T47D (cell line): ENCODE measurements at places on chromosomes 6 and 20.

GRCh38 chr6:90068703-90069523 lies 174.6 kb downstream of the GJA10 start:
- no peak for DNase-seq

GRCh38 chr20:19688031-19688806 lies 69.8 kb upstream of the RIN2 start:
- DNase-seq, result peak; percentile 78

GRCh38 chr20:41571006-41571405 lies 47.2 kb downstream of the CHD6 start:
- DNase-seq, result no peak

DNA sequence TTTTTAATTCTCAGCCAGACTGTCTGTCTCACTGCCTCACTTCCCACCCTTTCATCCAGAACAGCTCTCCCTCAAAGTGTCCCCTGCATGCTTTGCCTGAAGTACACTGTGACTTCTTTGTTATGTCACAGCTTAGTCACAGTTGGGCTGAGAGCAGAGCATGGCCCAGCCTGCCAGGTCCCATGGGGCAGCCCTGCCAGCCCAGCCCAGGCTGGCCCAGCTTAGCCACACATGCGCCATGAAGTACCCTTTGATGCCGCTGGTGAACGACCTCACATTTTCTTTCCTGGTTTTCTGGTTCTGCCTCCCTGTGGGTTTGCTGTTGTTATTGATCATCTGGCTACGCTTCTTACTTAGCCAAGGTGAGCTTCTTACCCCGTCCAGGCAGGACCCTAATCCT lies at the start of gene ADIG:
Gene ADIG (plus strand): TSS at position 185 of the 400 bp plus-strand sequence. CDS start 54 bp downstream, at position 239.
- no peak for DNase-seq

DNA sequence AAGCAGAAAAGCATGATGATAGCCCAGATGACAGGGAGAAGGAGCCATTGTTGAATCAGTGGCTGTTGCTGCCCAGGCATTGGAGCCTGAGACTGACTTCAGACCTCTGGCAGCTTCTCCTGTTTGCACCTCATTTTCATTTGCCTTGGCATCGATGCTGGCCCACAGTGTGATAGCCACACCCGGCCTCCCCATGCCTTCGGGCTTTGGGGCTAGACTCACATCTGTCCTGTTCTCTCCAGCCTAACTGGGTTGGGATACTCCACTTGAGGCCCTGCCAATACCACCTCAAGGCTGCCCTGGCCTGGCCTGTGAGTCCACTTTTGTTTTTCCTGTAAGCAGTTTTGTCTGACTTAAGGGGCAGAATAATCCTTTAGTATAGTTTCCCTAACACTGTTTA lies 140.4 kb downstream of the UST start:
- no peak for DNase-seq

GRCh38 chr20:36277546-36277945 lies 28.6 kb upstream of the DLGAP4 start:
- DNase-seq, result no peak

- no peak for DNase-seq
These were observed 80.3 kb upstream of the STMND1 start for GRCh38 chr6:17021539-17021889.

GRCh38 chr6:31651602-31652191 lies 764 bp downstream of the BAG6 start:
- DNase-seq, result peak; percentile 81

- no peak for DNase-seq
These were observed 1.3 kb downstream of the DSTN start for GRCh38 chr20:17571153-17571527.

DNA sequence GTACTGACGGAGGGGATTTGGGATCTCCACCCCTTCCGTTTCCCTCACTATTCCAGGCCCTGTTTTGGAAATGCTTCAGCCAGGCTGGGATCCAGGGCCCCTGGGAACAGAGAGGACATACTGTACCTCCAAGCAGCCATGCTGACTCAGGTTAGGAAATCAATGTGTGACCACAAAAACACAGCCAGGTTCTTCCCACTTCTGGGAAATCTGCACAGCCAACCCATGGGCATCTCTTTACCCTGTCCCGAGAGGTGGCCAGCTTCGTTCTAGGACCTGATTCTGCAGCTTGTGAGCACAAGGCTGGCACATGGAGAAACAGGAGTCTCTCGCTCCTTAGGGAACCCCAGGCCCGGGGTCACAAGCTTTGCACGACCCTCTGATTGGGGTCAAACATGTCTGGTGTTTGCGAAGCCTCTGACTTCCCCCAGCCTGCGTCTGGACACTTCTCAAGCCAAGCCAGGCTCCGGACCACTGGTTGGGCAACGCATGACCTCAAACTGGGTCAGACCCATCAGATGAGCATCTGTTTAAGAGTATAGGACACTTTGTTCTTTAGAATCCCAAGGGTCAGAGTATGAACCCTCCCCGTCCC lies 8.3 kb upstream of the TTPAL start:
- no peak for DNase-seq

DNA sequence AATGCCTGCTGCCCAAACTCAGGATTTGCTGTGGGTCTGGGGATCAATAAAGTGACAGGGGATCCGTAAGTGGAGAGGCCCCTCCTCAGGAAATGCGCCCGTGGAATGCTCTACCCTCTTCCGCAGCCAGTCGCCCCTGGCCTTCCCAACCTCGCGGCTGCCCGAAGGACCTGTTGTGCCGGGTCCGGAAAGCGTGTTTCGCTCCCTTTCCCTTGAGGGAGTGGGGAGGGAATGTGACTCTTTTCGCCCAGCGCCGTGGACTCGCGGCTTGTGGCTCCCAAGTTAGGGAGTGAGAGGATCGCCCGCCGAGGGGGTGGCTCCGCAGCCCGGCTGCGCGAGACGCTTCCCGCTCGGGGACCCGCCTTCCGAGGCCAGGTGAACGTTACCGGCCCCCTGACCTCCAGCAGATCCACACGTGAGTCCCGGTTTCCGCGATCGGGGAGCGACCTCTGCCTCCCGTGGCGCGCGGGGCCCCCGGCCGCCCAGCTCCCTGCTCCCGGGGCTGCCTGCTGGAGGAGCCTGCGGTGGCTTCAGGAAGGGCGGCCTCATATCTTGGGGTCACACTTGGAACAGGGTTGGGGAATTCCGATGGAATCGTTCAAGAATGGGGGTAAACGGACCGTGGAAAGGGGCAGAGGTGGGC lies 666 bp downstream of the TPD52L1 start:
- peak; percentile 41 for DNase-seq

GRCh38 chr6:14775528-14775927 lies 470.3 kb upstream of the JARID2 start:
- DNase-seq, result no peak

- no peak for DNase-seq
These were observed 104.3 kb downstream of the TRERF1 start for GRCh38 chr6:42347456-42347855.

GRCh38 chr6:90160013-90160412 lies 136.6 kb downstream of the BACH2 start:
- DNase-seq, result no peak

GRCh38 chr6:51565472-51565871 lies 521.9 kb downstream of the PKHD1 start:
- DNase-seq, result no peak

GRCh38 chr20:33005132-33005566 lies 916 bp upstream of the SUN5 start:
- DNase-seq, result no peak

DNA sequence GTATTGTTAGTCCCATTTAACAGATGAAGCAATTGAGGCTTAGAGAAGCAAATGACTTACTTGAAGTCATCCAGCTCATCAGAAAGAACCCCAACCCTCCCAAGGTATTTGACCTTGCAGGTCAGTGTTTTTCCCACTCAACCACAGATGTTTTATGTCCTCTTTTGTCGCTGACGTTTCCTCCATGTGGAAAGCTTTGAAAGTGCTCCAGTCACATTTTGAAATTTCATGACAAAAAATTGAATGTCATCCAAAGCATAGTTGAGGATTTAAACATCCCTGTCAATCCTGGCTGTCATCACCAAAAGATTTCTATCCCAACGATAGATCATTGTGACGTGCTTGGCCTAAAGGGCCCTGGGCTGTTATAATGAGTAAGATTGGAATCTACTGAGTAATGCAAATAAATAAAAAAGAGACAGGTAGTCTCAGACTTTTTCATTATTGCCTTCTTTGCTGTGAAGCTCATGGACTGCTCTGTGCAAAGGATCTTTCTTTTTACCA lies 102.7 kb downstream of the TSHZ2 start:
- DNase-seq, result peak; percentile 54

DNA sequence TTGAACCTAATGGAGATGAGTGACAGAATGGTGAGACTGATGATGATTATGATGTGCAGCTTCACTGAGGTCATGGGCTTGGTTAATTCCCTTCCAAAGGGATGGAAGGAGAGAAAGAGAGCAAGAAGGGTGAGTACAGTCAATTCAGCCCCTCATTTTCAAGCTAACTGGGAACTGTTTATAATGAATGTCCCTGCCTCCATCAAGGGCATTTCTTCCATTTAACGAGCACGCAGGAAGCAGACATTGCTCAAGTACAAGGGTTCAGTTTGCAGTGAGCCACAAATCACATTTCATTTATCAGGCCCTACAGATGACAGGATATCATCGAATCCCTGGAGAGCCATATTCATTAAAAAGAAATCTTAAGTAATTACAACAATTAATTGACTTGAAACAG lies 158.3 kb upstream of the EEF1E1 start:
- no peak for DNase-seq

- DNase-seq, result no peak
These were observed 80.3 kb downstream of the GJA1 start for GRCh38 chr6:121515630-121516265.

DNA sequence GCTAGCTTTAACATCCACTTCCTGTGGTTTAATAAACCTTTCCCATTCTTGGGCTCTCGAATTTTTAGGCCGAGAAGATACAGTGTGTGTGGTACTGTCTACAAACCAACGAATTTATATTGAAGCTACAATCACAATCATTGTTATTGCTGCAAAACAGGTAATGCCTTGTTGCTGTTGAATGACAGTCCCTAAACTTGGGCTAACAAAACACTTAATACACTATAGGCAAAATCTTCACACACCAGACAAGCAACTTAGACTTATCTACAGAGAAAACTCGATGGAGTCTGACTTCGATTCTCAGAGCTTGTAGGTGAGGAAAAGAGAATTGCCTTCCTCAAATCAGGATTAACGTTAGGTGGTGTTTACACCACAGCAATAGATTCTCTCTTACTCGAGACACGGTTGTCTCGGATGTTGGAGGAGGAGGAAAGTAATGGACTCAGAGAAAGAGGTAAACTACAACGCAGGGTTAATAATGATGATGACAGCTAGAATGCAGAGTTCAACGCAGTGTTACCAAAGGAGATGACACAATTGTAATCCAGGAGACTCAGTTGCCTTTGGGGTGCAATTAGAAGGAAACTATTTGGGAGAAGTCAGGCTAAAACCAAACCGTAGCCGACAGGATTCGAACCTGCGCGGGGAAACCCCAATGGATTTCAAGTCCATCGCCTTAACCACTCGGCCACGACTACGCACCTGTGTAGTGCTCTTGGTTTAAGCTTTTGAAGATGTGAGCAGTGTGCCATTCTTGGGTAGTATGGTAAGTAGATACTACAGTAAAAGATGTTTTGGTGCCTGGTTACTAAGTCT lies 32.5 kb upstream of the ZNF184 start:
- DNase-seq, result peak; percentile 88
